ENCODE measurements at places on chromosomes 4 and X. TPM values are rescaled to one million over a fixed set of nuclear protein-coding genes. Genes with fewer than 3 reads are reported as not detected.

DNA sequence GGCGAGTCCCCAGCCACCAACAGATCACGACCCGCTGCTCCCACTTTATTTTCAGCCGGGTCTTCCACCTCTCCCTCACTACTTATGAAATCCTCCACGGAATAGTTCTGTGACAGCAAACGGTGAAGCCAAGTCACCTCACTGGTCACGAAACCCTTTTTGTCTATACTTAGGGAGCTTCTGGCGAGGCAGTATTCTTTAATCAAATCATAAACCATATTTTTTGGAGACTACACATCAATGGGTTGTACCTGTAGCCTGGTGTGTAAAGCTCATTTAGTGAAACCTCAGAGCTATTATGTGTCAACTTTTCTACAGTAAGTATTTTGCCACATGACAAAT lies 809 bp upstream of the H2AZ1 start:
- no peak for DNase-seq
- H3K27ac ChIP-seq = peak overlapping the region; percentile 92
- H3K27me3 ChIP-seq = no peaks in the 10 kb centered on the region
- no peaks in the 10 kb centered on the region for H3K4me1 ChIP-seq
- H3K36me3 ChIP-seq = no peaks in the 10 kb centered on the region

DNA sequence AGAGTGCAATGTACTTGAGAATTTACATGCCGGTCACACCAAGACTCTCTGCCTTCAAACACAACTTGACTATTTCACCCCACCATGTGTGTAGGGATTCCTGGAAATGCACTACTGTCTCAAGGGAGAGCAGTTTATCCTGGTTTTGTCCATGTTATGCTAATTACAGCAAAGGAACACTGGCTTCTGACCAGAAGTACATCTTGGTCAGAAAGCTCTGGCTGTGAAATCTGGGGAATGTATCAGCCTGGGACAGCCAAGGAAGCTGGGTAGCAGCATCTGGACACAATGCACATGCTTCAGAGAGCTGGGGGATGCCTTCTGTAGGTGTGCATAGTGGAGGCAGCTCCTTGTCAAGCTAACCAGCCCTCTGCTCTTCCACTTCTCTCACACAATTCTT lies 1432.6 kb upstream of the TENM3 start:
- no peaks in the 10 kb centered on the region for H3K27me3 ChIP-seq
- no peaks in the 10 kb centered on the region for H3K4me1 ChIP-seq
- no peak overlapping the region for H3K4me3 ChIP-seq
- no peak for DNase-seq

- peak overlapping the region; percentile 72 for H3K27ac ChIP-seq
- DNase-seq = no peak
- no peaks in the 10 kb centered on the region for H3K27me3 ChIP-seq
- H3K36me3 ChIP-seq = no peaks in the 10 kb centered on the region
- no peak overlapping the region for H3K4me3 ChIP-seq
These were observed 118.5 kb downstream of the IRF2 start for GRCh38 chr4:184355857-184356256.

- H3K27me3 ChIP-seq = no peaks in the 10 kb centered on the region
- no peak overlapping the region for H3K27ac ChIP-seq
- H3K4me3 ChIP-seq = no peak overlapping the region
- H3K36me3 ChIP-seq = no peaks in the 10 kb centered on the region
- H3K4me1 ChIP-seq = no peaks in the 10 kb centered on the region
These were observed 96.1 kb downstream of the ARHGAP24 start for GRCh38 chr4:85571008-85571407.

The SOWAHB gene
- total RNA-seq = not detected

Data from uterus (tissue), 4 donors.